ENCODE measurements at places on chromosomes 16 and 17. TPM values are rescaled to one million over a fixed set of nuclear protein-coding genes. Genes with fewer than 3 reads are reported as not detected.

Gene AP2B1
- total RNA-seq = 129 TPM

Gene TAT
- 0.03 TPM for total RNA-seq

Gene CFAP52
- 0.16 TPM for total RNA-seq

Gene WNT9B
- 0.05 TPM for total RNA-seq

Gene TBC1D3L
- total RNA-seq = 11.2 TPM

Gene C16orf86
- 0.13 TPM for total RNA-seq

Gene HBQ1
- total RNA-seq = 7.3 TPM

Gene RBFOX1
- total RNA-seq = not detected

Gene ATP2A3
- 4.6 TPM for total RNA-seq

Gene SCNN1B
- 0.86 TPM for total RNA-seq

Gene KRT36
- not detected for total RNA-seq

Gene TEX14
- 0.33 TPM for total RNA-seq

Gene ZG16B
- 0.37 TPM for total RNA-seq

Gene SULT1A3
- 8.0 TPM for total RNA-seq

Gene CLEC10A
- total RNA-seq = not detected

Gene SEPTIN12
- not detected for total RNA-seq

Gene EFCAB13
- total RNA-seq = 2.2 TPM

Gene ZNF423
- total RNA-seq = 0.07 TPM

Gene PRAC2
- total RNA-seq = not detected

Gene DHX58
- 0.37 TPM for total RNA-seq

Gene CARD14
- 0.32 TPM for total RNA-seq

Gene HS3ST3B1
- 1.0 TPM for total RNA-seq

Gene CBLN1
- not detected for total RNA-seq

Gene PLCG2
- 3.3 TPM for total RNA-seq

Gene CD19
- not detected for total RNA-seq

Gene SHBG
- 0.66 TPM for total RNA-seq

Gene NUDT7
- 5.8 TPM for total RNA-seq

Gene TBC1D3I
- total RNA-seq = 0.21 TPM

Gene ASGR1
- total RNA-seq = 1.2 TPM

Gene ZG16
- not detected for total RNA-seq

Gene TBX2
- total RNA-seq = 6.0 TPM

Gene KRT13
- total RNA-seq = 0.10 TPM

Gene SOST
- total RNA-seq = 0.03 TPM

Gene USP22
- 123 TPM for total RNA-seq

Gene FBXW10B
- 2.7 TPM for total RNA-seq
